Mesothelial cell of epicardium (in vitro differentiated cells): ENCODE measurements at places on chromosomes 4 and X. TPM values are rescaled to one million over a fixed set of nuclear protein-coding genes. Genes with fewer than 3 reads are reported as not detected.

Gene WDR44
- total RNA-seq: 11.0 to 13.8 TPM (median 12.5 TPM) in 3 replicates

Gene ANAPC10
- 24.2 to 24.9 TPM (median 24.6 TPM) in 3 replicates for total RNA-seq

Gene GAGE12F
- not detected in 3 replicates for total RNA-seq

Gene ASB9
- total RNA-seq: 1.3 to 2.1 TPM (median 1.3 TPM) in 3 replicates

Gene S100P
- total RNA-seq: 1.1 to 4.6 TPM (median 3.4 TPM) in 3 replicates

Gene NXF2B
- not detected in 3 replicates for total RNA-seq

Gene HCCS
- total RNA-seq: 16.0 to 19.3 TPM (median 17.9 TPM) in 3 replicates

Gene HTT-AS
- total RNA-seq: not detected in 3 replicates

Gene KLHL4
- total RNA-seq: 4.9 to 5.2 TPM (median 5.0 TPM) in 3 replicates

Gene ADGRG2
- 0.98 to 1.0 TPM (median 0.99 TPM) in 3 replicates for total RNA-seq

Gene TAF7L
- total RNA-seq: 0.36 to 0.53 TPM (median 0.45 TPM) in 3 replicates

Gene ODAM
- total RNA-seq: 2.8 to 3.2 TPM (median 3.1 TPM) in 3 replicates

Gene PPID
- total RNA-seq: 20.5 to 23.1 TPM (median 21.3 TPM) in 3 replicates

Gene TEX11
- not detected in 3 replicates for total RNA-seq

Gene GAB3
- total RNA-seq: 0.29 to 0.67 TPM (median 0.38 TPM) in 3 replicates

Gene SLC4A4
- 4.9 to 8.3 TPM (median 5.1 TPM) in 3 replicates for total RNA-seq

Gene ARX
- total RNA-seq: not detected in 3 replicates

Gene SPANXD
- total RNA-seq: 0.36 to 0.82 TPM (median 0.58 TPM) in 3 replicates

Gene MAGEA4
- total RNA-seq: not detected in 3 replicates

Gene UGT2B15
- total RNA-seq: 0.11 TPM in 1 of 3 replicates, not detected in the others

Gene GC
- total RNA-seq: not detected in 3 replicates

Gene BEX1
- total RNA-seq: 10.7 to 12.2 TPM (median 10.8 TPM) in 3 replicates

Gene EREG
- total RNA-seq: 0.04 to 0.22 TPM in 2 of 3 replicates, not detected in the other

Gene KIF4A
- 12.2 to 13.1 TPM (median 12.7 TPM) in 3 replicates for total RNA-seq

Gene TSPYL2
- 99.0 to 103 TPM (median 102 TPM) in 3 replicates for total RNA-seq

Gene CXCL9
- total RNA-seq: not detected in 3 replicates

Gene RNF175
- 2.3 to 4.3 TPM (median 2.5 TPM) in 3 replicates for total RNA-seq

Gene SHOX
- total RNA-seq: not detected in 3 replicates

Gene NUDT10
- 5.7 to 5.9 TPM (median 5.8 TPM) in 3 replicates for total RNA-seq

Gene FAT1
- 211 to 224 TPM (median 224 TPM) in 3 replicates for total RNA-seq

Gene BEX3
- 304 to 314 TPM (median 307 TPM) in 3 replicates for total RNA-seq

Gene LAP3
- 36.7 to 38.5 TPM (median 38.1 TPM) in 3 replicates for total RNA-seq

Gene HS3ST1
- total RNA-seq: 3.4 to 6.2 TPM (median 5.6 TPM) in 3 replicates

Gene PDE6B
- total RNA-seq: 9.0 to 12.0 TPM (median 11.6 TPM) in 3 replicates

Gene CENPI
- total RNA-seq: 7.7 to 9.6 TPM (median 8.3 TPM) in 3 replicates

Gene GLUD2
- 1.4 to 1.5 TPM (median 1.5 TPM) in 3 replicates for total RNA-seq

Gene RTL3
- not detected in 3 replicates for total RNA-seq

Gene CLGN
- total RNA-seq: 1.6 to 1.8 TPM (median 1.6 TPM) in 3 replicates

Gene SLC34A2
- total RNA-seq: 0.07 to 0.34 TPM (median 0.22 TPM) in 3 replicates

Gene EDNRA
- total RNA-seq: 135 to 140 TPM (median 135 TPM) in 3 replicates

Gene FOXO4
- 25.3 to 30.9 TPM (median 25.4 TPM) in 3 replicates for total RNA-seq

Gene XAGE1B
- total RNA-seq: not detected in 3 replicates

Gene RBPJ
- total RNA-seq: 83.5 to 87.0 TPM (median 86.1 TPM) in 3 replicates

Gene PPP2R3B
- total RNA-seq: 63.0 to 65.5 TPM (median 65.2 TPM) in 3 replicates

Gene MAGED4
- 75.6 to 94.1 TPM (median 80.2 TPM) in 3 replicates for total RNA-seq
